AG09319 (cell line): ENCODE measurements at places on chromosomes 3 and 15.
A peak's percentile ranks its signal among the peaks of the same experiment; 100 is the strongest.

GRCh38 chr3:190696777-190697501 lies 165.6 kb downstream of the GMNC start:
- DNase-seq, result no peak

GRCh38 chr15:62491642-62492041 lies 326.6 kb upstream of the C2CD4B start:
- no peak for DNase-seq

- DNase-seq, result no peak
Measured at GRCh38 chr15:43776101-43776717, 557 bp downstream of the ELL3 start.

GRCh38 chr15:45157974-45158373 lies 28.2 kb downstream of the DUOX1 start:
- peak; percentile 35 for DNase-seq

- no peak for DNase-seq
Measured at GRCh38 chr3:163033652-163034051, 1537.0 kb downstream of the OTOL1 start.

- no peak for DNase-seq
Measured at GRCh38 chr15:57763176-57763964, 56.9 kb downstream of the POLR2M start.

DNA sequence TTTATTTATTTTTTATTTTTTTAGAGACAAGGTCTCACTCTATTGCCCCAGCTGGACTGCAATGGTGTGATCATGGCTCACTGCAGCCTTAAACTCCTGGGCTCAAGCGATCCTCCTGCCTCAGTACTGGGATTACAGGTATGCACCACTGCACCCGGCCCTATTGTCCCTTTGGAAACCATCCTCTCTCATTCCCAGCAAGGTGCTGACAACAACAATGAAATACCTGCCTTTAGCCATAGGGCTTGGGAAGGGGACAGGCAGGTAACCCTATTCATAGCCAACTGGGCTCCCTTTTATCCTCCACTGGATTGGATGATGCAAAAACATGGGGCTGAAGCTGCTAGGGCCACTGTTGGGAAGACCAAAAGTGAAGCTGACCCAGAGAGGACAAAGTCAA lies 43.1 kb downstream of the SCAP start:
- DNase-seq, result no peak

DNA sequence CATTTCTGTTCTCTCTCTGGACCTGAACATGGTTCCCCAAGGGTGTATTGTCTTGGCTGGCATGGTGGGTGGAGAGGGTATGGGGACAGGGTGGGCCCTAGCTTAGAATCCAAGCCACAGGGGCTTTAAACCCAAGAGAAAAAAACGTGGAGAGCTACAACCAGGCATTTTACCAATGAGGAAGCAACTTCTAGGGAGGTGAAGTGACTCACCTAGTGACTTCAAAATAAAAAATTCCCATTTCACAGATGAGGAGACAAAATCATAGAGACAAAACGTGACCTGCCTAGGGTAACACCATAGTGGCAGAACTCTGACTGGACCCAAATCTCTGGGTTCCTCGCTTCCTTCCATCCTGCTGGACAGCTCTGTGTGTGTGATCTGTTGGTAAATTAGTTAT lies 216.8 kb downstream of the RPLP1 start:
- no peak for DNase-seq

GRCh38 chr3:145942052-145942451 lies 218.9 kb downstream of the PLOD2 start:
- no peak for DNase-seq

- DNase-seq, result no peak
Measured at GRCh38 chr3:51777985-51778384, 1.1 kb downstream of the IQCF6 start.

DNA sequence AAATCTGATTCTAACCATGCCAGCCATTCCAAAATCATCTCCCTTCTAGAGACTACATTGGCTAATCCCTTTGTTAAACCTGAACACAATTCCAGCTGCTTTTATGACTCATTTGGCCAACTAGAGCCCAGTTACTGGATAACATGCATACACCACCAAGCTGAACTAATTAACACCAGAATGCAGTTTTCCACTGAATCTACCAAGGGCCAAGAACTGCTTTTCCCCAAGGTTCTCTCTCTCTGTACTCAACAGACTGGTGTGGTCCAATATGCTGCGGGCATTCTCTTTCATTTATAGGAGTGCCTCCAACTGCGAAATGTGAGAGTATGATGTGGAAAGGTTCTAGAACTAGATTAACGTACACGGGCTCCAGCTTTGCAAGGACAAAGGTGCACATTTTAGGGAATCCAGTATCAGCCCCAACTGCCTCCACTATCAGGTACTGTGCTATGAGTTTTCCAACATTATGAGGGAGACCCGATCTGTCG lies 1.5 kb downstream of the CHSY1 start:
- peak; percentile 74 for DNase-seq

- no peak for DNase-seq
Measured at GRCh38 chr15:25051399-25052154, 96.8 kb downstream of the SNRPN start.

- DNase-seq, result peak; percentile 64
Measured at GRCh38 chr3:132486099-132486498, 68.8 kb downstream of the DNAJC13 start.

DNA sequence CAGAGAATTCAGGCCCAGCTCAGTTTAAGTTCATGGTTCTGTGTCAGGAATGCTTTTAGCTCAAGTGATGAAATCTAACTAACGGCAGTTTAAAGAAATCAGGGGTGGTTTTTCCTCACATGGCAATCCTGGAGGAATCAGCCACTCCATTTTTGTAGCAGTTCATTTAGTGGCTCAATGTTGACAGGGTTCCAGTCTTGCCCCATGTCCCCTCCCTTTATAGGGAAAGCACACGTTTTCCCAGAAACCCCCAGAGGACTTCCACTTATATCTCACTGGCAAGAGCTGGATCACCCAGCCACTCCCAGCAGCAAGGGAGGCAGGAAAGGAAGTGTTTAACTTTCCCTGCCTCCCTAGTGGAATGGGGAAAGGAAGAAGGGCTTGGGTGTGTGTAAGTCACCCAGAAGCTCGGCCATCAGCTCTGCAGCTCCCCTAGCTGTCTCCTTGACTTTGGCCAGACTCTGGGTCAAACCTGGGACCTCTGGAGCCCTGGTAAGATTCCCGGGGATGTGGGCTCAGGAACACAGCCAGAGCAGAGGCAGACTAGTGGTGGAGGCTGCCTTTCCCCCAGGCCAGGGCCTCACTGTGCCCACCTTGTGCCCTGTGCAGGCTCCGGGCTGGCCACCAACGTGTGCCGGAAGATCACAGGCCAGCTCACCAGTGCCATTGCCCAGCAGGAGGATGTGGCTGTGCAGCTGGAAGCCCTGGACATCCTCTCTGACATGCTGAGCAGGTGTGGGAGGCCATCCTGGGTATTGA lies 11.3 kb downstream of the CAND2 start:
- DNase-seq, result no peak

GRCh38 chr3:76324101-76324500 lies 538.8 kb upstream of the ZNF717 start:
- no peak for DNase-seq

DNA sequence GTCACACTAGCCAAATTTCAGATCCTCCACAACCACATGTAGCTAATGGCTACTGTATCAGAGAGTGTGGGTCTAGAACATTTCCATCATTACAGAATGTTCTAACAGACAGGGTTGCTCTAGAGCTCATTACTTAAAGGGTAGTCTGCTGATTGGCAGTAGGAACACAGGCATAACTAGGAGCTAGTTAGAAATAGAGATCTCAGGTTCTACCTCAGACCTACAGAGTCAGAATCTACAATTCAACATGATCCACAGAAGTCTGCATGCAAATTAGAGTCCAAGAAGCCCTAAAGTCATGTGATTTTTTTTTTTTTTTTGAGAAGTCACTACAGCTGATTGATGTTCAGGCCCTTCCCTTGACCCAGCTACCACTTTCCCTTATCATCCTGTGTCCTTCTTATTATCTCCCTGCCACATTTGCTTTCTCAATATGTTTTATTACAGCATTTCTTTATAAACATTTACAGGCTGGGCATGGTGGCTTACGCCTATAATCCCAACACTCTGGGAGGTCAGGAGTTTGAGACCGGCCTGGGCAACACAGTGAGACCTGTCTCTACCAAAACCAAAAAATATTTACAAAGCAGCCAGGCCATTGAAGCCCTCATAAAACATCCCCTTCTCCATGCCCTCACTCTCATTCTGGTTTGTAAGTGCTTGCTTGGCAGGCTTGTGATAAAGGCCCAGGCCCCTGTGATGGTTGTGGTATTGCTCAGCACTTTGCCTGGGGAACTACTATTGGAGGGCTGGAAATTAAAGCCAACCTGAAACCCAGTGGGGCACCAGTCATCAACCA lies 3.8 kb upstream of the ABHD5 start:
- DNase-seq, result no peak

GRCh38 chr3:171307046-171307585 lies 153.1 kb downstream of the TNIK start:
- DNase-seq, result no peak

GRCh38 chr15:89826671-89827655 lies 12.3 kb upstream of the ANPEP start:
- DNase-seq, result no peak

DNA sequence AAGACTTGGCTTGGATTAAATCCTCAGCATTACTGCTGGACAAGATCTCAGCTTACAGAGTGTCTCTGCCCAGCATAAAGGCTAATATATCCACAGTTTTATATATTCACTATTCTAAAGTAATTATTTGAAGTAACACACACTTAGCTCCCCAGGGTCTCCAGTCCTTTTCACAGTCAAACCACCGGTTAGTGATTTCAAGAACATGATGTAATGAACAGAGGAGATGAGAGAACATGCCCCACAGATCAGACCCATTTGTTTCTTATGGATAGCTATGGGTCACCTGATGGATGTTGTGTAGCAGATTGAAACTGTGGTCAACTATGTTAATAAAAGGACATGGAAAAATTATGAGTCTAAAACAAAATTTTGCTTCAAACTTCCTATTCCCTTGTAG lies 44.8 kb upstream of the MRPL3 start:
- DNase-seq, result no peak

DNA sequence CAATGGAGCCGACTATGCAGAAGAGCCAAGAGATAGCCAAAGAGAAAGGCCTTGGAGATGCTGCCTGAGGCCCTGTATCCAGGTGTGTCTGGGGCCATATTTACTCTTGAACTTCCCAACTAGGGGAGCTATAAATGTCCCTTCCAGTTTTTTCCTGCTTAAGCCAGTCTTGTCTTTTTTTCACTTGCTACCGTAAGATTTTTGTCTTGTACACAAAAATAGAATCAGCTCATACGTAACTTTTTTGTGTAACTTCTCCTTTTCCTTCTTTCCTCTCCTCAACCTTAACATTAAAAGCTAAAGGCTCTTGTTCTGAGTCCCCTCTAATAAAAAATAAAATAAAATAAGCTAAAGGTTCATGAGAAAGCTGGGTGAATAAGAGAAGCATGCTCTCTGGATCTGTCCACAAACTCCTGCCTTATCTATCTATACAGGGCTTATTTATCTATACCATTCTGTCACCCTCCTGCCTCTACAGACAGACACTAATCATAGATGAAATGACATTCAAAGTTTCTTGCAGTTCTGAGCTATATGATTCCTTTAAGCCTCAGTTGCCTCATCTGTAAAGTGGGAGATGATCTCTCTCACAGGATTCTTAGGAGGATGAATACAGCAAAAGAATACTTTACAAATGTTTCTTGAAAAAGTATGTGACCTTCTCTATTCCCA lies 4.6 kb downstream of the SUMF1 start:
- DNase-seq, result no peak

DNA sequence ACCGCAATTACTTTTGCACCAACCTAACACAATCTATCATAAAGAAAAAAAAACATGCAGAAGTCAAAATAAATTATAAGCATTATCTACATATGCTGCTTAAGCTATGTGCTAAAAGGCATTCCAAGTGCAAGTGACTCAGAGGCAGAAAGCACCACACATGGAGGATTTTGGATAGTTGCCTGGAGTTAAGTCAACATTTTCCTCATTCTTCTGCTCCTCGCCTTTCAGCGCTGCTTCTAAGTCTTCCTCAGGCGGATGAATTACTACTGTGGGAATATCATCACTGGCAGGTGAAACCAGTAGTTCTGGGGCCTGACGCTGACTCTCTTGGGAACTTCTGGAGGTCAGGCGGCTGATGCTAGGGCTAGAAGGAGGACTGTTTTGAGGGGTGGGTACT lies 53.1 kb downstream of the SLC4A7 start:
- DNase-seq, result peak; percentile 86

DNA sequence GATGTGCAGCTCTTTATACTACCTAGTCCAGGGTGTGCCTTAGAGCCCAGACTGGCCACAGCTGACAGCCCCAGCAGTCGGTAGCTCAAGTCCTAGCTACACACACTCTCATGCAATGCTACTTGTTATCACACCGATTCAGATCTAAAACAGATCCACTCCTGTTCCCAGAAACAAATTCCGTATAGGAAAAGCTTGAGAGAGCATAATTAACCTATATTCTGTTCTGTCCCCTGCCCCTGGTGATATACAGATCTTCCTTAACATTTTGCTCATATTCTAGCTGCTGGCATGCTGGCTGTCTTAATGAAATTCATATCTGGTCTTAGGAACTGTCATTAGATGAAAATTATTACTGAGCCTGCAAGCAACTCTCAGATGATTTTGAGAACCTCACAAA lies 204.3 kb downstream of the SOX2 start:
- DNase-seq, result no peak

DNA sequence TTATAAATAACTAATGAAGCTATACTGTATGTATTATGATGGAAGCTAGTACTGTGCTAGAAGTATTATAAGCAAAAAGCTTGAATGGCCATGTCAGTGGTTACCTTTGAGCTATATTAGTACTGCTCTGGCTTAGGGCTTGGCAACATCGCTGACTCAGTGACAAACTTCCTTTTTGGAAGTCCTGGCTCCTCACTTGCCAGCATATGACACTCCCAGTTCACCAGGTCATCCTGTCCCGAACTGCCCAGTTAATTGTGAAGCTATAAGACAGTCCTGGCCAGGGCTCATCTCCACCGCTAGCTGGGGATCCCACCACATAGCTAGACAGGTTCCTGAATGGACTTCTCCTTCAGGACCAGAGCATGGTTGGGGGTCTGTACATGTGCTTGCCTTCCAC lies 31.9 kb downstream of the RAB8B start:
- DNase-seq, result no peak

- DNase-seq, result no peak
Measured at GRCh38 chr15:57923750-57924149, 141.8 kb downstream of the ALDH1A2 start.
